ENCODE measurements at places on chromosomes 11 and 22.

DNA sequence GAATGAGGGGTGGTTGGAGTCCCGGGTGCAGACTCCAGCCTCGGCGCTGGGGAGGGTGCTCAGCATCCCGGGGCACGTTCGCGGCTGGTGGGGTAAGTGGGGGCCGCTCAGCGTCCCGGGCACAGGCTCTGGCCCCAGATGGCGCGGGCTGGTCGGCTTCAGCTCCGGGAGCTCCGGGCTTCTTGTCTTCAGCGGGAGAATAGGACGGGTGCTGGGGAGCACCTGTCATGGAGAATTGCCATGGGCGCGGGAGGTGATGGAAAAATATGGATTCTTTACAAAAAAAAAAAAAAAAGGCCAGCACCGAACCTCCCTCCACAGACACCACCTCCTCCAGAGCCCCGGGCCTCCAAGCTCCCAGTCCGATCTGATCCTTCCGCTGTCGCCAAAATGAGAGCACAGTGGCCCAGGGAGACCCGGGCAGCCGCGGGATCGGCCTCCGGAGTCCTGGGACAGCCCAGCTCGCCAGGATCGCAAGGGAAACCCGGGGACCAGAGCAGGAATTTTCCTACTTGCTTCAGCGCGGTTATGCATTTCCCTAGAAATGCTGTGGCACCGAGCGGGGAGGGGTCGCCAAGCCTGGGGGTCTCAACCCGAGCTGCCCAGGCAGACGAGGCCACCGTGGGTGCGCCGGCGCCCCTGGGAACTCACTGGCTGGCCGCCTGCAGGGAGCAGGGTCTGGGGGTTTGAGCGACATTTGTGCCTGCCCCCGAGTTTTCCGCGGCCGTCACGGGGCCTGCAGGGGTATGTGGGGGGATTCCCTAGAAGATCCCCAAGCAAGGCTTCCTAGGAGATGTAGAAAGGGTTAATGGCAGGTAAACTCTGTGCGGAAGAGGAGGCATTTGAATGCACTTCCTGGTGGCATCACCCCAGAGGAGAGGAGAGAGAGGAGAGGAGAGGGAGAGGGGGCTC is 1336.9 kb downstream of the BRD1 start:
- no peak for DNase-seq

GRCh38 chr22:50469377-50470305 is 5.2 kb downstream of the SBF1 start:
- DNase-seq, result no peak

DNA sequence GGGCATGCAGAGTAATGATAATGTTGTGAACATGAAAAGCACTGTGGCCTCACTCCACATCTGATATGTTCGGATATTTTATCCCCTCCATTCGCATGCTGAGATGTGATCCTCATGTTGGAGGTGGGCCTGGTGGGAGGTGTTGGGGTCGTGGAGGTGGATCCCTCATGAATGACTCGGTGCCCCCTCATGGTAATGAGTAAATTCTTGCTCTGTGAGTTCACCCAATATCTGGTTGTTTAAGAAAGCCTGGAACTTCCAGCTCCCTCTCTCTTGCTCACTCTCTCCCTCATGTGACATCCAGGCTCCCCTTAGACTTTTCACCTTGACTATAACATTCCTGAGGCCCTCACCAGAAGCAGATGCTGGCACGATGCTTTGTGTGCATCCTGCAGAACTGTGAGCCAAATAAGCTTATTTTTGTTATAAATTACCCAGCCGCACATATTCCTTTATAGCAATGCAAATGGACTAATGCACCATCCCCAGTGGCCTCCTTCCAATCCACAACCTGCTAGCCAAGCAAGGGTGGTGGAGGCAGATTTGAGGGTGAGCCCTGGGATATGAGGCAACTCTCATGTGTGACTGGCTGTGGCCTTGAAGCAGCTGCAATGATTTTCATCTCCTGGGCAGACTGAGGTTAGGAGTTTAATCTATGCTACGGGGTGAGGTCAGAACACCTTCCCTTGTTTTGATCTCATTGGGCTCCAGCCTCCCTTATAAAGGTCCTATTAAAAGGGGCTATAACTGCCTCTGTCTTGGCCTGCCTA is 276.5 kb downstream of the ETS1 start:
- DNase-seq, result no peak

GRCh38 chr22:21931056-21931455 is 21.6 kb downstream of the PPM1F start:
- DNase-seq, result no peak

GRCh38 chr11:1433568-1433967 is 43.8 kb downstream of the BRSK2 start:
- no peak for DNase-seq

Data from right forelimb (tissue), 1 donor.